ENCODE measurements at places on chromosomes 16 and 17. TPM values are rescaled to one million over a fixed set of nuclear protein-coding genes. Genes with fewer than 3 reads are reported as not detected.

The GAS7 gene
- not detected for total RNA-seq

The SLC12A3 gene
- 0.26 TPM for total RNA-seq

The ABCA6 gene
- total RNA-seq = not detected

The KRTAP1-1 gene
- not detected for total RNA-seq

- peak; percentile 34 for DNase-seq
Measured at GRCh38 chr17:13031718-13032350, 14.0 kb upstream of the ELAC2 start.

- no peak for DNase-seq
Measured at GRCh38 chr16:725463-726187, 618 bp downstream of the CCDC78 start.

GRCh38 chr17:65227637-65228036 lies 90.5 kb downstream of the RGS9 start:
- DNase-seq = no peak

DNA sequence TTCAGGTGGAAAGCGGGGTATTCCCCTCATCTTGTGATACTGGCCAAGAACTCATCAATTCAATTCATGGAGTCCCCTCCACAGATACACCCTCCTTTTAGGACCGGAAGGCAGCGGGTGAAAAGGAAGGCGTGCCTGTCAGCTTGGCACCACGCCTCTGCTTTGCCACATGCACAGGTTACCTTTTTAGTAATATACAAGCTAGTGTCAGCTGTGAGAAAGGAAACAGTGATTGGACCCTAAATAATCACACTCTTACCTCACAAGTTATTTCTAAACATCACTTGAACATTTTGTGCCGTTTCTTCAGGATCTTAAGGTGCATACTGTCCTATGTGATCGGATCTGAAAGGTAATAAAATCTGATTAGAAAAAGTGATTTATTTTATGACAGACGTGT lies 15.7 kb downstream of the ZDHHC7 start:
- no peak for DNase-seq

- DNase-seq = peak; percentile 82
Measured at GRCh38 chr17:79777894-79778503, at the start of gene CBX2. CBX2 (plus strand) TSS chr17:79778148; CDS start chr17:79778236, 88 bp downstream.

- no peak for DNase-seq
Measured at GRCh38 chr16:85988723-85989313, 89.9 kb downstream of the IRF8 start.

DNA sequence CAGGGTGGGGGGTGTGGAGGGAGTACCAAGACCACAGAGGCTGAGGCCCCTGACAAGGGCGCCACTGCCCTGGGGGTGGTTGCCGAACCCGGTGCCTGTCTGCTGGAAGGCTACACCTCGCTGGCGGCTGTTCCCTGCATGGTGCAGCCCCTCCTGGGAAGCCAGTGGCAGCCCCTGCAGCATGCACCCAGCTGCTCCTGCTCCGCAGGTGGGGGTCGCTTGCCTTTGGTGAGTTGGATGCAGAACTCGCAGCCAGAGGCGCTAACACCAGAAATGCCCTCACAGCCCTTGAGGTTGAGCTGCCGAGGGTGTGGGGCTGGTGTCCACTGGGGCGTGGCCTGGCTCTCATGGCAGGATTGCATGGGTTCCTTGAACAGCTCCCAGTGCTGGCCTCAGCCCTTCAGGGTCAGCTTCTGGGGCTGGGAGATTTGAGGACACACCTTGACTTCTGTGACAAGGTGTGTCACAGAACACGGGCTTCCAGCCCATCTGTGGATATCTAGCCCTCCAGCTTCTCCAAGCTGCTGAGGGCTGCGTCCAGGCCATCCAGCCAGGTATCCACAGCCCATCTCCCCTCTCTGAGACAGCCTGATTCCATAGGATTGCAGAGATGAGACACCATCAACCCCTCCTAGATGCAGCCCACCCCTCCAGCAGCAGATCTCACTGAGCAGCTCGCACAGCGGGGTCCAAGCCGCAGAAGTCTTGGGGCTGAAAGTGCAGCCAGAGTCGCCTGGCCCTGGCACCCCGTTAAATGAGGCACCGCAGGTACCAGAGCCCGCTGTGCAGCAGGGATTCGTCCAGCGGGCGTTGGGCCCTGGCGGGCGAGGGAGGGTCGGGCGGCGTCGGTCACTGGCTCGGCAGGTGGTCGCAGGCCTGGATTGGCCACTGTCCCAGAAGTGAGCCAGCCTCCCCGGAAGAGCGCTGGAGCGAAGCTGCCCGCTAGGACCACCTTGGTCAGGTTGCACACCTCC lies 586.3 kb downstream of the KCNJ18 start:
- no peak for DNase-seq

DNA sequence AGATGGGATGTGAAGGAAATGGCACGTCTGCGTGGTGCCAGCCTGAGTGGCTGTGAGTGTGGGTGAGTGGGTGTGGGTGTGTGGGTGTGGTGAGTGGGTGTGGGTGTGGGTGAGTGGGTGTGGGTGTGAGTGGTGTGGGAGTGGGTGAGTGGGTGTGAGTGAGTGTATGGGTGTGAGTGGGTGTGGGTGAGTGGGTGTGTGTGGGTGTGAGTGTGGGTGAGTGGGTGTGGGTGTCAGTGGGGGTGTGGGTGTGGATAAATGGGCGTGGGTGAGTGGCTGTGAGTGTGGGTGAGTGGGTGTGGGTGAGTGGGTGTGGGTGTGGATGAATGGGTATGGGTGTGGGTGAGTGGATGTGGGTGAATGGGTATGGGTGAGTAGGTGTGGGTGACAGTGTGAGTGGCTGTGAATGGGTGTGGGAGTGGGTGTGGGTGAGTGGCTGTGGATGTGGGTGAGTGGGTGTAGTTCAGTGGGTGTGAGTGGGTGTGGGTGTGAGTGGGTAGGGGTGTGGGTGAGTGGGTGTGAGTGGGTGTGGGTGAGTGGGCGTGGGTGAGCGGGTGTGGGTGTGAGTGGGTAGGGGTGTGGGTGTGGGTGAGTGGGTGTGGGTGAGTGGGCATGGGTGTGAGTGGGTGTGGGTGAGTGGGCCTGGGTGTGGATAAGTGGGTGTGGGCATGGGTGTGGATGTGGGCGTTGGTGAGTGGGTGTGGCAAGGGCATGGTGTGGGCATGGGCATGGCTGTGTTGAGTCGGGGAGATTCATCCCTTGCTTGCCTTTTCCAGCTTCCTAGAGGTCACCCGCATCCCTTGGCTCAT lies 80.8 kb downstream of the ZDHHC7 start:
- DNase-seq = no peak

DNA sequence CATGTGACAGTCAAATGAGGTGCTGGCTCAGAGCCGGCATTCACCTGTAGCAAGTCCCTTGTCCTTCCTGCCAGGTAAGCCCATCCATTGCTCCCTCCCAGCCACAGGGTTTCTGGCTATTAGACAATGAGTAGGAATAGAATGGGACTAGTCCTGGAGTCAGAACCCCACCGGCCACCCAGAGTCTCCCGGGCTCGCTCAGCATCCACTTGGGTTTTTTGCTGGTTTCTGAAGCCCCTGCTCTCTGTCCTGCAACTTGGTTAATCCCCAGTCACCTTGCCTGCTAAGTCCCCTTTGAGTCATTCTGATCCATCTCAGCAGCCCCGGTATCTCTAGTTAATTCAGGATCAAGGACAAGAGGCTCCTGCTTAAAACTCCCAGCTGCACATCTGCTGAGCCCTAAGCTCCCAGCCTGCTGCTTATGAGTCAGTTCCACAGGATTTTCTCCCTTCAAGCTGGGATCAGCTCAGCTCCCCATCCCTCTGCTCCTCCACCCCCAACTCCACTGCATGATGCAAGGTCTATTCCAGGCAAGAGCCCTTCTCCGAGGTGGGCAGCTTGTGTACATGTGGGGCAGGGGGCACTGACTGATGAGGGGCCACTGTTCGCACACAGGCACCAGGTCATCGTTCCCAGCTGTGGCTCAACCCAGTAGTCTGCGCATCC lies 19.9 kb upstream of the MRPS23 start:
- DNase-seq = no peak
